ENCODE measurements at places on chromosomes 2 and 18. TPM values are rescaled to one million over a fixed set of nuclear protein-coding genes. Genes with fewer than 3 reads are reported as not detected.

Gene EN1
- 4.7 TPM for total RNA-seq

Gene ZNF521
- total RNA-seq: 0.16 TPM

DNA sequence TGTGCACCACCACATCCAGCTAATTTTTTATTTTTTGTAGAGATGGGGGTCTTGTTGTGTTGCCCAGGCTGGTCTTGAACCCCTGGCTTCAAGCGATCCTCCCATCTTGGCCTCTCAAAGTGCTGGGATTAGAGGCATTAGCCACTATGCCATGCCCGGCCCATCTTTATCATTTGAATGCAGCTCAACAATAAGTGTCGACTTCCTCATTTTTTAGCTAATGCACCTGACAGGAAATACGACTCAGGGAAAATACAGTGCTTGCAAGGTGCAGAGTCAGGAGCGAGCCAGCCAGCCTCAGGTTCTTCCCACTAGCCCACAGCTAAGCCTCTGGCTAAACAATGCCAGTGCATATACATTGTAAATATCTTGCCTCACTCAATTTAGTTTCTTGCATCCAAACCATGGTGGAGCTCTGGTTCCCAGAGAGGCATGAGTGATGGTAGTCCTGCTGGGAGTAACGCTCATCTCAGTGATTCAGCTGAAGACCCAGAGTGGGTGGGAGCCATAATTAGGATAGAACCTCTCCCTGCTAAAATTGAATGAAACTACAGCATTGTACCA is 135.0 kb downstream of the TGIF1 start:
- no peak for DNase-seq

- DNase-seq: no peak
Observed at GRCh38 chr2:186755066-186755465, 61.2 kb downstream of the FAM171B start.

Gene CHMP3
- 130 TPM for total RNA-seq

DNA sequence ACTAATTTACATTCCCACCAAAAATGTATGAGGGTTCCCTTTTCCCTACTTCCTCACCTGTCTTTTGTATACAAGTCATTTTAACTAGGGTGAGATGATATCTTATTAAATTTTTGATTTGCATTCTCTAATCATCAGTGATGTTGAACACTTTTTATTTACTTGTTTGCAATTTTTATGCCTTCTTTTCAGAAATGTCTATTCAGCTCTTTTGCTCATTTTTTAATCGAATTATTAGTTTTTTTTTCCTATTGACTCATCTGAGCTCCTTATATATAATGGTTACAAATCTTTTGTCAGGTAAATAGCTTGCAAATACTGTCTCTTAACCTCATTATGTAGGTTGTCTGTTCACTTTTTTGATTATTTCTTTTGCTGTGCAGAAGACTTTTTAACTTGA is 269.4 kb downstream of the CDH19 start:
- no peak for DNase-seq

GRCh38 chr2:121489284-121489683 is 41.4 kb upstream of the RNU4ATAC start:
- DNase-seq: no peak

Gene PTPRN
- 4.9 TPM for total RNA-seq

Gene GPR55
- 2.6 TPM for total RNA-seq

- DNase-seq: no peak
Observed at GRCh38 chr2:60739156-60739555, 16.9 kb upstream of the PAPOLG start.

Gene IL36RN
- total RNA-seq: not detected

Gene ZDBF2
- total RNA-seq: 15.2 TPM

- no peak for DNase-seq
Observed at GRCh38 chr18:27967913-27968824, 208.8 kb downstream of the CDH2 start.

GRCh38 chr2:6854416-6854815 is 11.3 kb downstream of the CMPK2 start:
- no peak for DNase-seq

- DNase-seq: peak; percentile 29
Observed at GRCh38 chr2:171723716-171724683, 36.7 kb downstream of the DYNC1I2 start.

- no peak for DNase-seq
Observed at GRCh38 chr2:38129987-38130386, 54.0 kb upstream of the CYP1B1 start.

DNA sequence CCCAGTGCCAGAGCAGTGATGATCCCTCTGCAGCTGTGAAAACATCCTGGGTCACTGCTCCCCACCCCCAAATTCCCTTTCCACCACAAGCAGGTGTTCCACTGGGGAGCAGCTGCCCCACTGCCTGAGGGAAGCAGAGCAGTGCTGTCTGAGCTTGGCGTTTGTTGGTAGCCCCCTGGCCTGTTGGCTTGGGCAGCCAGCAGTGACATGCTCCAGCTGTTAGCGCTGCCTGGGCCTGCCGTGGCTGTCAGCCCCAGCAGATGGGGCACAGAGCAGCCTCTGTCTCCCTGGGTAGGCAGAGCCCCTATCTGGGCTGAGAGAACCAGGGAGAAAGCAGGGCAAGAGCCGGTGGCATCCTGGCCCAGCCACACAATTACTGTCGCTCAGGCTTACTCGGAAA is 247.7 kb downstream of the GLI2 start:
- DNase-seq: no peak

GRCh38 chr2:216220976-216221375 is 111.8 kb downstream of the XRCC5 start:
- no peak for DNase-seq

DNA sequence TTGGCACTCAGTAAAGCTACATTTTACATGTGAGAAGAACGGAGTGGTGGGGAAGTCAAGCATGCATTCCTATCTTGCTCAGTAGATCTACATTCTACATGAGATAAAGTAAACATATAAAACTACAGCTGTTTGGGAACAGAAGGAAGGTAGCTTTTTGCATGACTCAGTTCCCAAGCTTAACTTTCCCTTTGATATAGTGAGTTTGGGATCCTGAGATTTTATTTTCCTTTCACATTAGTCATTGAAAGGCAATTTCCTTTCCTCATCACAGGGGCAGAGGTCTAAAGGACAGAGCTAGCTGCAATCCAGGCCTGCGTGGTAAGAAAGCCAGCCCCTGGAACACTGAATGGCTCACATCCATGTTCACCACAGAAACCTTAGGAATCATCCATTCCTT is 257.2 kb downstream of the SRBD1 start:
- peak; percentile 94 for DNase-seq

Gene CREB1
- 25.0 TPM for total RNA-seq

DNA sequence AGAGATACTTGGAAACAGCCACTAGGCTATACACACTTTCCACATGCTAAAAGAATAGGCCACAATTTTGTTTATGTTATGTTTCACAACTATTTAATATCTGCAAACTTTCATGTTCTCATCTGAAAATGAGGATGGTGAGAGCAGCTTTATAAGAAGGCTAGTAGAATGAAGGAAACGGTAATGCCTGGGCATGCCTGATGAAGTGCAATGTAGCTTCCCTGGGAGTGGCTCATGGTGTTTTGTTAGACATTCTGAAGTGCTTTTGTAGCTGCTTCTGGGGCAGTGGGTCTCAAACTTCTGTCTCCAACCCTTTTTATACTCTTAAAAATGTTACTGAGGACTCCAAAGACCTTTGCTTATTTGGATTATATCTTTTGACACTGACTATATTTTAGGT is 193.3 kb upstream of the VWC2L start:
- DNase-seq: no peak

Gene C2orf66
- total RNA-seq: 0.05 TPM

Gene C2orf81
- total RNA-seq: 0.34 TPM

DNA sequence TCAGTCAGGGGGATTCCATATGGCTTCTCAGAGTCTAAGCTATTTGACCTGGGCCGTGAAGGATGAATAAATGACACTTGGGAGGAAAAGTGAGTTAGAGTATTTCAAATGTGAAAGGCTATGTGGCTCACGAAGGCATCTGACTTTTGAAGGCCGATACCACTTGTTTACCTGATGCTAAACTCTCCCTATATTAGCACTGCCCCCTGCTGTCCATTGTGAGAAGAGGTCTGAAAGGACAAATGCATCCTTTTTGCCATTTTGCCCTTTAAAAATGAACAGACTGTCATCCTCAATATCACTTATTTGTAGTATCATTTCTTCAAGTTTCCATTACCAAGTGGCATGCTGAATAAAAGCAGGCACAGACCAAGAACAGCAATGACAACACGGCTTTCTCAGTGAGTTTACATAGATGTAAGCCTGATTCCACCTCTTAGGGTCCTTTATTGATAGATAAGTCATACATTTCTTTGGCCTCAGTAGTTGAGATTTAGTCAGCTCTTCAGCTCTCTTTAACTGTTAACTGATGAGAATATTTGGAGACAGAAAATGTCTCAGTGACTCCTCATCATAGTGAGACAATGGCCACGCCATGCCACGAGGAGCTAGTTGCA is 40.1 kb downstream of the DOCK10 start:
- DNase-seq: peak; percentile 66

DNA sequence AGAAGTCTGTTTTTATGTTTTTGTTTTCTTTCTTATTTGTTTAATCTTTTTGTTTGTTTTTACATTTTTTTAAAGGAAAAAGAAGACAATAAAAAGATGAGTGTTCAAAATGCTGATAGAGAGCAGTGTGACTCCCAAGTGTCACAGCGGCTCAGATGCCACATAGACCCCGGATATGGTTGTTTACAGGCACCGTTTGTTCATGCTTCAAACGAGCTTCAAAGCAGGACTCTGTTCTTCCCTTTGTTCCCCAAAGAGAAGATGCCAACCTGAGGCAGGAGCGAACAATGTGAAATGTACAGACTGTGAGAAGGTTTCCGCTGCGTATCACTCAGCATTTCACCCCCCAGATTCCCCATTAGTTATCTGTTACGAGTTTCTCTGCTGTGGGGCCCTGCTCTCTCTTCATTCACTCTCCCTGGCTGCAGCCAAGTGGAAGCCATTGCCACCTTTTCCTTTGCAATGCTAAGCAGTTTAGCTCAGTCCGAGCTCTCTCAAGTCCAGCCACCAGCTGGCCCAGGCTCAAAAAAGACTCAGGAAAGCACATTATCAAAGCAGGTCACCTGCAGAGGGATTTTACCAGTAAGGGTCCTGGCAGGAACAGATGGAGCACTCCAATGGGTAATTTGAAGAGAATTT is 36.4 kb upstream of the PHLPP1 start:
- DNase-seq: no peak

DNA sequence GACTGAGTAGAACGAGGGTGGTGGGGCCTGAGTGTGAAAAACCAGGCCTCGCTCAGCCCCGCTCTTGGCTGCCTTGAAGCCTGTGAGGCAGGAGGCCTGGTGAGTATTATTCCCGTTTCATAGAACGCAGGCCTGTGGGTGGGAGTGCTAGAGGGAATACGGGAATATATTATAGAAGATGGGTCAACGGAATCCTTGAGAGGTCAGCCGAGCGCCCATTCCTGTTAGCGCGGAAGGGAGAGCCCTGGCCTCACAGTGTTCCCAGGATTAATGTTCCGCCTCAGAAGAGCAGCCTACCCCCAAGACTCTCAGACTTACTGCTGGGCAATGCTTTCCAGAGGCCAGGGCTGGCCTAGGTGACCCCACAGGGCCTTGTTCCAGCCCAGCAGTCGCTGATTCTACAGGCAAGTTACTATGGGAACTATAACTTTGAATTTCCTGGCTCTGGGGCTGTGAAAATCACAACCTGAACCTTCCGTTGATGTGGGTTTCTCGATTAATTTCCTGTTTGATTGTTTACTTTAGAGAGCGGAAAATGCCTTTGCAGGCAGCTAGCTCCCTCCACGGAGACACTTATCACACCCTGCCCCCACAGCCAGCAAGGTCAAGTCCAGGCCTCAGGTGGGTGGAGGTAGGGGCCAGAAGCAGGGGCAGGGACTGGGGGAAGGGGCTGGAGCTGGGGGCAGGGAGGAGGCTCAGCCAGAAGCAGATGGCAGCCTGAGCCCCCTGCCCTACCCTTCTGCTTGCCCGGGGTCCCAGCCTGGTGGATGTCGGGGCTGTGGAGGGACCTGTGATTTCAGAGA is 108.3 kb downstream of the SMAD7 start:
- DNase-seq: no peak

DNA sequence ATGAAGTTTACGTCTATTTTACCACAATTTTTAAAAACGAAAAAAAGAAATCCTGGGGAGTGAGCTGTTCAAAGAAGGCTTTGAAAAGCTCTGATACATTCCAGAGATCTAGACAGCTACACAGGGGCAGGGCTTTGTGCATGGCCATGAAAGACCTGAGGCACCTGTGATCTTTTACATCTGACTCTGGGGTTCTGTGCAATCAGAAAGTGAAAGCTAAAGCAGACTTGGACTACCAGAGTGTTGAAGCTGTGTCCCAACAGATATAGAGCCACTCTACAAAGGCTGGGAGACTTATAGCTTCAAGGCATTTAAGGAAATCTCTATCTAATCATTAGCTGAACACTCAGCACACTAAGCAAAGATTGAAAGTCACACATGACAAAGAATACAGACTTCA is 34.1 kb downstream of the PARD6G start:
- no peak for DNase-seq

- peak; percentile 37 for DNase-seq
Observed at GRCh38 chr2:111702119-111702803, 181.7 kb downstream of the ANAPC1 start.

Gene ARMC9
- total RNA-seq: 15.2 TPM

DNA sequence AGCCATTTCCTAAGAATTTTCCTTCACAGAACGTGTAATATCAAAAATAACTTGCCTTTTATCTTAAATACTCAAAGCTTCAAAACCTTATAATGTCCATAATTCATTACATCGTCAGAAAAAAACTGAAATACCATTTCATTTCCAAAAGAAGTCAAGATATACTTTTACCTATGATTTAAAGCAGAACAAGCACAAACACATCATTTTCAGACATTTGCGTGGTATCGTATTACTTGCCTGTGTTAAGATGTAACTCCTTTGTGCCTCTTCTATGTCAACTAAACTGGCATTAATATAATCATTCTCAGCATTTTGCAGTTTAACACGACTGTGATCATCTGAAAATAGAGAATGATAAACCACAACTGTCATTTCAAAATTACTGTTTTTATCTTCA is 47.5 kb downstream of the PTPN2 start:
- DNase-seq: no peak

GRCh38 chr18:70075906-70076305 is 128.2 kb upstream of the CD226 start:
- DNase-seq: no peak

GRCh38 chr2:148653437-148653836 is 8.9 kb downstream of the EPC2 start:
- no peak for DNase-seq

DNA sequence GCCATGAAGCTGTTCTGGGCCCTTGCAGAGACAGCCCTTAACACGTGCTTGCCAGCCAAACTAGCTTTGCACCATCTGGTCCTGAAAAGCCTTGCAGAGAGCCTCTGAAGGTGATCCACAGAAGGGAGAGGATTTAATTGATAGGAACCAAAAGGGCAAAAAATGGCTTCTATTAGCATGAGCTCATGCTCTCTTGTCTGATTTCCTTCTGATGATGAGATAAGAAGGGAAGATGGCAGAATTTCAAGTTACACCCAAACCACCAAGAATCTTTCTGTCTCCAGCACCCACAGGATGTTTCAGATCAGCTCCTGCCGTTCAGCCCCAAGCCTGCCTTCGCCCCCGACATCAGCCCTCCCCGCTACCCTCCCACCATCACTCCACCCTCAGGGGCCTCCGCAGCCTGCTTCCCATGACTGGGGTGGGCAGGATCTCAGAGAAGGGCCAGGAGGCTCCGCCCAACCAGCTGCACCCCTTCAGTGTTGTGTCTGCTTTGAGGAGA is 23.4 kb upstream of the GLI2 start:
- DNase-seq: no peak

GRCh38 chr2:55150834-55151233 is 81.3 kb downstream of the CLHC1 start:
- no peak for DNase-seq

Measured in SJSA1 (cell line).